ENCODE measurements at places on chromosomes 11 and 22.
A peak's percentile ranks its signal among the peaks of the same experiment; 100 is the strongest.

DNA sequence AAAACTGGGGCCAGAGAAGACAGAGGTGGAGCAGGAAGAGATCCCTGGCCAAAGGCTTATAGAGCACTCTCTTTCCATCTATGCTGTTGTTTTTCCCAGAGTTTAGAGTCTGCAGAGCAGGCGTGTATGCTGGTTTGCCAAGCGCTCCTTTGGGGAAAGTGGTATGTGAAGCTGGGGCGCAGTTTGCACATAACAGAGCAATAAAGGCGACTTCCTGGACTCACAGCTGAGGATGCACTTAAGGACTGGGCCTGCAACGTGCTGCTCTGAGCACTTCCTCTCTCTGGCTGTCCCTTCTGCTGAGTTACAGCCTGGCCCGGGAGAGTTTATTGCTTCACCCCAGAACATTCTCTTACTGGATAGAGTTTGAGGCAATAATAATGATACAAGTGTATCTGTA, 41.7 kb downstream of the THAP12 start:
- H3K27me3 ChIP-seq, result peaks cover 2% of the 10 kb centered on the region
- H3K27ac ChIP-seq, result peak overlapping the region; percentile 25
- H3K36me3 ChIP-seq, result peaks cover 7% of the 10 kb centered on the region
- H3K4me1 ChIP-seq, result no peaks in the 10 kb centered on the region
- no peak overlapping the region for H3K4me3 ChIP-seq

- peak overlapping the region; percentile 96 for H3K27ac ChIP-seq
- H3K4me1 ChIP-seq, result peaks cover 45% of the 10 kb centered on the region
- peak overlapping the region; percentile 98 for H3K4me3 ChIP-seq
- no peaks in the 10 kb centered on the region for H3K27me3 ChIP-seq
- H3K36me3 ChIP-seq, result peaks cover 21% of the 10 kb centered on the region
Observed at GRCh38 chr11:118790357-118791110, 430 bp downstream of the DDX6 start.

- no peak overlapping the region for H3K27ac ChIP-seq
- no peaks in the 10 kb centered on the region for H3K27me3 ChIP-seq
- no peaks in the 10 kb centered on the region for H3K4me1 ChIP-seq
- no peak overlapping the region for H3K4me3 ChIP-seq
Observed at GRCh38 chr11:23679041-23679440, 817.8 kb upstream of the LUZP2 start.

- no peaks in the 10 kb centered on the region for H3K27me3 ChIP-seq
- DNase-seq, result no peak
- no peak overlapping the region for H3K4me3 ChIP-seq
- H3K27ac ChIP-seq, result no peak overlapping the region
- no peaks in the 10 kb centered on the region for H3K36me3 ChIP-seq
- H3K4me1 ChIP-seq, result no peaks in the 10 kb centered on the region
Observed at GRCh38 chr11:39678996-39679395, 1780.5 kb downstream of the LRRC4C start.

DNA sequence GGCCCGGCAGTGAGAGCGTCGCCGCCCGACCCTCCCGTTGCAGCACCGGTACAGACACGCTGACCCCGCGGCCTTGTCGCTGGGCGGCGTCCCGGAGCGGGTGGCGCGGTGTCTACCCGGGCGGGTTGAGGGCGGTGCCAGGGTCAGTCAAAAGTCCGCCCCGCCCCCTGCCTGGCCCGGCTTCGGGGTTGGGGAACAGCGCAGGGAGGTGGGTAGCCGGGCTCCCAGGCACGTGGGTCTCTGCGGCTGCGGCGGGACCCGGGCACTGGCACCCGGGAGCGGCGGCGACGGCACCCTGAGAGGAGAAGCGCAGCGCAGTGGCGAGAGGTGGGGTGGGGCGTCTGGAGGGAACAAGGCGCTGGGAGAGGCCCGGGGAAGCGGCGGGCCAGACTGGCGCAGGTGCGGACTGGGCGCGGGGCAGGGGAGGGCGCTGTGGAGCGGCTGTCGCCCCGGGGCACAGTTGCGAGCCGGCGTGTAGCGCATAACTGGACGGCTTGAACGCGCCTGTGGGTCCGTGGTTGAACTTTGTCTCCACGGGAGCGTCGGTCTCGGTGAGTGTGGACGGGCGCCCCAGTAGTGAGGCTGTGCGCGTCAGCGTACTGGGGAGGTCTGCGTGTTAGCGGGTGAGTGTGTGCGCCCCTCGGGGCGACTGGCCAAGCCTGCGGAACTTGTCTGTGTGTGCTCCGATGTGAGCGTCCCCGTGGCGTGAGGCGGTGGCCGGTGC, at the start of gene P2RY2:
Gene P2RY2 (plus strand): TSS at position 176 of the 724 bp plus-strand sequence. CDS start 15,879 bp downstream, outside the sequence.
- peak within 1 kb of the TSS; percentile 37 for H3K4me3 ChIP-seq
- peaks cover 5% of the 10 kb centered on the region for H3K4me1 ChIP-seq
- H3K27ac ChIP-seq, result no peak within 1 kb of the TSS
- no peaks in the 10 kb centered on the region for H3K36me3 ChIP-seq
- DNase-seq, result peak; percentile 54

DNA sequence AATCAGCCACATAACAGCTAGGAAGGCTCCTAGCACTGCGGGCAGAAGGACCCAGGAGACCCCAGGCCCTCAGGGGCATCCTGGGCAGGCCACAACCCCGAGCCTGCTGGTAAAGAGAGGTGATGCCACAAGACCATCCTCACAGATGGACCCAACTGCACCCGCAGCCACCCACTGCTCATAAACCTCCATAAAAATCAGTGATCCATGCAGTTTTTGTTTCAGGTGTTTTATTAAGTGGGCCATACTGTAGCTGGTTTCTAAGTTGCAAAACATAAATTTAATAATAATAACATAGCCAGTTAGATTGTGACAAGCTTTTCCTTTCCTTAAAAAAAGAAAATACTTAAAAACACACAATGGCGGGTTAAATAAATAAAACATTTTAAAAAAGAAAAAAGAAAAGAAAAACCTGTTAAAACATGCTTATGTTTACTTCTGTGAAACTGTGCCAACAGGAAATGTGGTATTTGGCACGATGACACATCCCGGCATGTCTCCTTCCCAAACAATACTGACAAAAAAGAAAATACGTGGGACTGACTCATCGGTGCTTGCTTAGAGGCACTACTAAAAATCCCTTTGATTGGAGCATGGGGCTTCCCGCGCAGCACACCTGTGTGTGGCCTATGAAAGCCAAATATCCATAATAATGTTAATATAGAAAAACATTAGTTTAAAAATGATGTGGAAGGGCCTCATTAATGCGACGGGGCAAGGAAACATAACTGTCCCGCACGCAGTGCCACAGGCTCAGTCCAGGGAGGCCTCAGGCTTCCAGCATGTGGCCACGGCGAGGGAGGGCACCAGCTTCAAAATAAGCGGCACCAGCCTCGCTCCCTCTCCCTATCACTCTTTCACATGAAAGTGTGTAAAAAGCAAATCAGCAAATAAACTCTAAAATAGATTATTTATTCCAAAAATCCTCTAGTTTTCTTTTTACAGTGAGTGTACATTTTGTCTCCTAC, 47.5 kb upstream of the SCUBE2 start:
- H3K27ac ChIP-seq, result no peak overlapping the region
- H3K4me3 ChIP-seq, result no peak overlapping the region
- DNase-seq, result no peak

- no peak overlapping the region for H3K4me3 ChIP-seq
- H3K27ac ChIP-seq, result no peak overlapping the region
- peaks cover 6% of the 10 kb centered on the region for H3K4me1 ChIP-seq
- H3K27me3 ChIP-seq, result peaks cover 40% of the 10 kb centered on the region
- H3K36me3 ChIP-seq, result no peaks in the 10 kb centered on the region
Observed at GRCh38 chr11:69922015-69922595, 102.9 kb upstream of the FGF3 start.

DNA sequence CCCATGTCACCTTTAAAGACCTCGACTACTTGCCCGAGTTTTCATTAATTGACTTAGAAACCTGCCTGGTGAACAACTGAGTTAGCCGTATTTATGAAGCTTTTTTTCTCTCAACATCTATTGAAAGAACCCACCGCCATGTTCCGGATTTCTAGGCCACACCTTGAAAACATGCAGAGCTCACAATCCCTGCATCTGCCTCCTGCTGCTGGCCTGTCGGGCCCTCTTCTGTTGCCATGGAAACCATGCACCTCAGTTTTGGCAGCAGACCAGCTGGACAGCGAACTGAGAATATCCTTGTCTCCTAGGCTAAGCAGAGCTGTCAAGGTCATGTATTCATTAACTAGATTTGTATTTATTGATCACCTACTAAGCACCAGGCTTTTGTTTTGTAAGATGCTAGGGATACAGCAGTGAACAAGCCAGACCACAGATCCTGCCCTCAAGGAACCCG, 4.3 kb upstream of the PATZ1 start:
- DNase-seq, result no peak
- no peak overlapping the region for H3K4me3 ChIP-seq

DNA sequence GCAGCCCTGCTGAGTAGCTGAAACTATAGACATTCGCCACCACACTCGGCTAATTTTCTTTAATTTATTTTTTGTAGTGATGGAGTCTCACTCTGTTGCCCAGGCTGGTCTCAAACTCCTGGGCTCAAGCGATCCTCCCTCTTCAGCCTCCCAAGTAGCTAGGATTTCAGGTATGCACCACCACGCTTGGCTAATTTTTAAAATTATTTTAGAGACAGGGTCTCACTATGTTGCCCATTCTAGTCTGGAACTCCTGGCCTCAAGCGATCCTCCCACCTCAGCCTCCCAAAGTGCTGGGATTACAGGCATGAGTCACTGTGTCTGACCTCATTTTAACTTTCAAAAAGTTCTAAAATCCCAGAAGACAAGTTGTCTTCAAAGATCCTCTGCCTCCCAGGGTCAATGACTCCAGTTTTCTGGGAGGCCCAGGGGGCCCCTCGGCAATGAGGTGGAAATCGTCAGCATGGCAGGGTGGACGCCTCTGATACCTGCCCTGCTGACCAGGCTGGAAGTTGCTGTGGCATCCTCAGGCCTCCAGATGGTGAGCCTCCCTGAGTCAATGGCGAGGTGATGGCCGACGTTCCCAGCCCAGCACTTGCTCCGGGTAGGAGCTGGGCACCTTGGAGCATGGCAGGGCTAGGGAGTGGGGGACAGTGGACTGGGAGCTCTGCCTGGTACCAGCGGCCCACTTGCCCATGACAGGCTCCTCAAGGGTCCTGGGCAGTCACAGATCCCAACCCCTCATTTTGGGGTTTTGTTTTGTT, 31.1 kb downstream of the RPL3 start:
- peaks cover 3% of the 10 kb centered on the region for H3K4me1 ChIP-seq
- no peak overlapping the region for H3K4me3 ChIP-seq
- peaks cover 2% of the 10 kb centered on the region for H3K36me3 ChIP-seq
- H3K27me3 ChIP-seq, result peaks cover 3% of the 10 kb centered on the region
- no peak overlapping the region for H3K27ac ChIP-seq
- DNase-seq, result no peak

All from activated naive CD8-positive, alpha-beta T cell treated with anti-CD3 and anti-CD28 coated beads, Interleukin-2, amount 50 U/mL, for 24 hours (primary cell).